ENCODE measurements at places on chromosomes 2 and 18. TPM values are rescaled to one million over a fixed set of nuclear protein-coding genes. Genes with fewer than 3 reads are reported as not detected.

The MPP4 gene
- total RNA-seq, result 5.3 TPM

The CAPN10 gene
- 17.7 TPM for total RNA-seq

The TEX44 gene
- not detected for total RNA-seq

The CHRNA1 gene
- not detected for total RNA-seq

The LYPD1 gene
- total RNA-seq, result 75.9 TPM

DNA sequence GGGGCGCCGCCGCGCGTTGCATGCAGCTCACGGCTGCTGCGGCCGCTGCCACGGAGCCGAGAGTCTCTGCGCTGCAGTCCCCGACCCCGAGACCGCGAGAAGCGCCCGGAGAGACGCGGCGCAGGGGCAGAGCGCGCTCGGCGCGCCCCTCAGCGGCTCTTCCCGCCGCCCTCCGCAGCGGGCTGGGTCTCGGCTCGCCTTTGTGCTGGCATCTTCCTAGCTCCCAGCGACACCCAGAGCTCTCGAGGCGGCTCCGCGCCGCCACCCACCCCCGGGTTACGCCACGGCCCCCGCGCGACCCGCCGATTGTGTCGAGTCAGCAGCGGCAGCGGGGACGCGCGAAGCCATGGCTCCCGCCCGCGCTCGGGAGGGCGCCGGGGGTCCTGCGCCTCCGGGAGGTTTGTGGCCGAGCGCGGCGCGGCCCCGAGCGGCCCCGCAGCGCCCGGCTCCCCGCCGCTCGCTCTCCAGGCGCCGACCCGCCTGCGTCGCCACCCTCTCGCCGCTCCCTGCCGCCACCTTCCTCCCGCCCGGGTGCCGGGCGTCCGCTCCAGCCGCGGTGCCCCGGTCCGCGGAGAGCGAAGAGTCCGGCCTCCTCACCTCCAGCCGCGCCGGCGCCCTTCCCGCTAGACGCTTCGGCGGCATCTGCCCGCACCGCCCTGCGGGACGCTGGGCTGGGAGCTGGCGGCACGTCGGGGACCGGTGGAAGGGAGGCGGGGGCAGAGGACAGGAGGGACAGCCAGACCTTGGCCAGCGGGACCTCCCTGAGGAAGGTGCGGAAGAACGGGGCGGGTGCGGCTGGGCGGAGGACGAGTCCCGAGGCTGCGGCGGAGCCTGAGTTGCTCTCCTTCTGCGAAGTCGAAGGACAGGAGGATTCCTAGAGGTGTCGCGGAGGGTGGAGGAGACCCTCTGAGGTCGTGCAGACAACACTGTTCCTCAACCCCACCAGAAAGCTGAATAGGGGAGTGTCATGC is 46.3 kb upstream of the CCDC150 start:
- H3K4me1 ChIP-seq, result peaks cover 17% of the 10 kb centered on the region
- peak within 1 kb of the TSS; percentile 95 for H3K4me3 ChIP-seq
- H3K27me3 ChIP-seq, result no peaks in the 10 kb centered on the region
- H3K36me3 ChIP-seq, result peaks cover 7% of the 10 kb centered on the region
- DNase-seq, result peak; percentile 59
- peak within 1 kb of the TSS; percentile 62 for H3K27ac ChIP-seq

- no peak overlapping the region for H3K27ac ChIP-seq
- peaks cover 39% of the 10 kb centered on the region for H3K4me1 ChIP-seq
- H3K4me3 ChIP-seq, result no peak overlapping the region
- peaks cover 4% of the 10 kb centered on the region for H3K36me3 ChIP-seq
- H3K27me3 ChIP-seq, result no peaks in the 10 kb centered on the region
- no peak for DNase-seq
Observed at GRCh38 chr2:1231466-1232063, 181.7 kb upstream of the TPO start.

- no peaks in the 10 kb centered on the region for H3K36me3 ChIP-seq
- no peak overlapping the region for H3K4me3 ChIP-seq
- DNase-seq, result peak; percentile 30
- H3K4me1 ChIP-seq, result no peaks in the 10 kb centered on the region
- no peak overlapping the region for H3K27ac ChIP-seq
Observed at GRCh38 chr2:127121776-127122176, 14.8 kb upstream of the BIN1 start.

- 0 out of 2 replicates have a peak, but pooled peaks cover 3% of the 10 kb centered on the region for H3K27me3 ChIP-seq
- DNase-seq, result no peak
- no peak overlapping the region for H3K27ac ChIP-seq
- H3K36me3 ChIP-seq, result no peaks in the 10 kb centered on the region
Observed at GRCh38 chr2:134365356-134365755, 111.5 kb downstream of the MGAT5 start.

- no peak overlapping the region for H3K4me3 ChIP-seq
- H3K27ac ChIP-seq, result no peak overlapping the region
- H3K36me3 ChIP-seq, result peaks cover 3% of the 10 kb centered on the region
- H3K4me1 ChIP-seq, result peaks cover 11% of the 10 kb centered on the region
- no peak for DNase-seq
Observed at GRCh38 chr2:24731040-24731439, 62.2 kb downstream of the PTRHD1 start.

DNA sequence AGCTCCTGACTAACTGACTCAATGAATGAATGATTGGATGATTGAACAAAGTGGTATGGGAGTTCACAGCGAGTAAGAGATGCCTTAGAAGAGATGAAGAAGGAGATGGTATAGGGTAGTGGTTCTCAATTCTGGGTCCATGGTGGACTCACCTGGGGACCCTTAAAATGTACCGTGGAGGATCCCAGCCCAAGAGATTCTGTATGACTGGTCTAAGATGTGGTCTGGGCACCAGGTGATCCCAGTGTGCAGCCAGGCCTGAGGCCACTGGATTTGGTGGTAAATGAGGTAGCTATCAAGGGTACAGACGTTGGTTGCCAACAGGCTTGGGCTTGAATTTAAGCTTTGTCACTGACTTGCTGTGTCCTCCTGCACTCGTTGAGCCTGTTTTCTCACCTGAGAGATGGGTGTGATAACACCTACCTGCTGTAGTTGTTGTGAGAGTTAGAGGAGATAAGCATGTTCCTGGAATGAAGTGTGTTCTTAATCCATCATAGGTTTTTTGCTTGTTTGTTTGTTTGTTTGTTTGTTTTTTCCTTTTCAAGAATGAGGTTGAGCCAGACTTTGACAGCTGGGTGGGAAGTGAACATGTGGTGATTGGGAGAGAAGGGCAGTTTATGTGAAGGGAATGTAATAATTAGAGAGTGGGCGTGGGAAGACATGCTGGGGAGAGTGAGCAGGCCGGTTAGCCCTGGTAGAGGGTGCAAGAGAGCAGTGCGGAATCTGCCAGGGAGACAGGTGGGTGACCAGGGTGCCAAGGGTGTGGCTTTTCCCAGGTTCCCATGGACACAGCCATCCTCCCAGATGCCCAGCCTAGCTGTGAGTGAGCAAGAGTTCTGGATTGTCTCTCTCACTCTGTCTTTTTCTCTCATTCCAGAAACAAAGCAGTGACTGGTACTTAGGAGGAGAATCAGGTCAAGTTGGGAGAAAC is 31.4 kb upstream of the IL1B start:
- no peaks in the 10 kb centered on the region for H3K36me3 ChIP-seq
- no peaks in the 10 kb centered on the region for H3K27me3 ChIP-seq
- no peak overlapping the region for H3K4me3 ChIP-seq

DNA sequence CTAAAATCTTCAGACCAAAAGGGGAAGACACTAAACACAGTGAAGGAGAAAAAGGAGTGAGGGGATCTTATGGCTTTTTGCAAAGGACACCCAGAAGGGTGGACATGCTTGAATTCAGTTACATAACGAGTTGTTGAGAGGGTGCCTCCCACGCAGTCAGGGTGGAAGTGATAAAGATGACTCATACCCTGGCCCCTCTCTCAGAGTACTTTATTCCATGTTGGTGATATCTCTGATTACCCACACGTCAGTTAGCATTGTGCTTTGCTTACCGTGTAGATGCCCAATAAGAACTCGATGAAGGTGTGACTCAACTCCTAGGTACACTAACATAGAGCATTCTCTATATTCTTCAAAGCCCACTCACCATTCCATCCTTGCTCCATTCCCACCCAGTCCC is 44.4 kb downstream of the EN1 start:
- H3K4me3 ChIP-seq, result no peak overlapping the region
- no peak for DNase-seq
- H3K27ac ChIP-seq, result no peak overlapping the region
- peaks cover 5% of the 10 kb centered on the region for H3K4me1 ChIP-seq
- H3K36me3 ChIP-seq, result no peaks in the 10 kb centered on the region
- H3K27me3 ChIP-seq, result no peaks in the 10 kb centered on the region

DNA sequence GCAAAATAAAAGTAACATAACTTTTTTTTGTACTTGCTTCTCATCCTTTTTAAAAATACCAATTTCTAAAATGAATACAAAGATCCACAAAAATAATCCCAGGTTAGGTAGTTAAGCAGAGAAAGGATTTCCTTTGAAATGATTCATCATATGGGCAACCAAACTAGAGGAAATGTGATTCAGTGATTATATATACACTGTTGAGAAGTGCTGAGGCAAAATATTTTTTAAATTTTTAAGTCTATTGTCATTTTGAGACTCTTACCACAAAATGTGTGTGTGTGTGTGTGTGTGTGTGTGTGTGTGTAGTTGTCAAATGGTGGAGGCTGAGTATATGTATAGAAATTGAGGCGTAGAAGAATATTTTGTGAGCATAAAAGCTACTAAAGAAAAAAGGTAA is 1075.3 kb downstream of the LRP1B start:
- peaks cover 5% of the 10 kb centered on the region for H3K4me1 ChIP-seq
- H3K27ac ChIP-seq, result no peak overlapping the region
- H3K4me3 ChIP-seq, result no peak overlapping the region
- no peaks in the 10 kb centered on the region for H3K27me3 ChIP-seq
- peak; percentile 49 for DNase-seq

DNA sequence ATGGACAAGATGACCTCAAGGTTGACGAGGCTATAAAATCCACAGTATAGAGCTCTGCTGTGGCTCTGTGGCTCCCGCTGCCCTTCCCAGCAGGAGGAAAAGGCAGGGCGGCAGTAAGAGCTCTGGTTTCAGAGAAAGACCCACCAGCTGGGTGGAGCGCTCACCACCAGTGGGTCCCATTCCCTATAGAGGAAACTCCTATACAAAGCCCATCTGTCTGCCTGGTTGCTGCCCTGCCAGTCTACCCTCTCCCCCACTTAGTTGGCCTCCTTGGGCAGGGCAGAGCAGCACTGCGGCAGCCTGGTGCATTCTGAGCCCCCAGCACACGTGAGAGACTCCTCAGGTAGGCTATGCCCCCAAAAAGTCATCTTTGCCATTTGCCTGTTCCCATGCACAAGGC is 26.5 kb downstream of the TNS1 start:
- H3K27me3 ChIP-seq, result no peaks in the 10 kb centered on the region
- no peaks in the 10 kb centered on the region for H3K36me3 ChIP-seq
- no peak overlapping the region for H3K4me3 ChIP-seq
- no peak for DNase-seq

- H3K27me3 ChIP-seq, result no peaks in the 10 kb centered on the region
- no peaks in the 10 kb centered on the region for H3K36me3 ChIP-seq
- no peak overlapping the region for H3K4me3 ChIP-seq
- H3K27ac ChIP-seq, result no peak overlapping the region
- no peak for DNase-seq
- H3K4me1 ChIP-seq, result no peaks in the 10 kb centered on the region
Observed at GRCh38 chr2:147214914-147215313, 629.9 kb upstream of the ACVR2A start.

GRCh38 chr2:128545085-128545484 is 226.4 kb upstream of the HS6ST1 start:
- no peak overlapping the region for H3K4me3 ChIP-seq
- peak; percentile 30 for DNase-seq
- H3K4me1 ChIP-seq, result peaks cover 21% of the 10 kb centered on the region
- no peaks in the 10 kb centered on the region for H3K36me3 ChIP-seq
- H3K27ac ChIP-seq, result no peak overlapping the region

DNA sequence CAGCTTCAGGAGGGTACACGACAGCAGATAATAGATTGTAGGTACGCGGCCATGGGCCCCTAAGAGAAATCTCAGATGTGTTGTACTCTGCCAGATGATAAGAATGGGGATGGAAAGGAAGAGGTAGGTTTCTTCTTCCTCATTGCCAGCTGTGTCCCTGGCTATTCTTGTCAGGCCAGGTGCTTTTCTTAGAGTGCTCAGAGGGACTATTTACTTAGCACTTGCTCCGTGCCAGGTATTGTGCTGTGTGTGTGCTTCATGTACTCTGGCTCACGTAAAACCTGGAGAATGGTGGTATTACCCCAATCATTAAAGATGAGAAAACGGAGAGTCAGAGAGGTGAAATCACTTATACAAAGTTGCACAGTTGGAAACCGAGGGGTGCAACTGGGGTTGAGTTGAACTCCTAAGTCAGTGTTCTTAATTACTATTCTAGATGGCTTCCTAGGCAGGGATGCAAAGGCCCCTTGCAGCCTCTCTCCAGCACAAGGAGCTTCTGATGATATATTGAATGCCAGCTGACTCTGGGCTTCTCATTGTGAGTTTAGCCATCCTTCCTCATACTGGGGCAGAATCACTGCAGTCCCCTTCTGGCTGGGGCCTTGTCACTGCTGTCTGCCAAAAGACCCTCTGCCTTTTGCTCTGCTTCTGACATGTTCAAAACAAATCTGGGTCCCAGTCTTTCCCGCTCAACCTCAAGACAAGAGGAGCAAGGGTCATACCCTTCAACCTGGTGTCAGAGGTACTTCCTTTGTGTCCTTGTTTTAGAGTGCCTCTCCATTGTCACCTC is 60.7 kb downstream of the LYPD1 start:
- no peaks in the 10 kb centered on the region for H3K27me3 ChIP-seq
- DNase-seq, result no peak
- no peak overlapping the region for H3K4me3 ChIP-seq
- H3K4me1 ChIP-seq, result no peaks in the 10 kb centered on the region
- H3K36me3 ChIP-seq, result no peaks in the 10 kb centered on the region

- H3K27me3 ChIP-seq, result no peaks in the 10 kb centered on the region
- H3K4me1 ChIP-seq, result peaks cover 5% of the 10 kb centered on the region
- H3K36me3 ChIP-seq, result no peaks in the 10 kb centered on the region
- H3K27ac ChIP-seq, result no peak overlapping the region
- no peak for DNase-seq
- H3K4me3 ChIP-seq, result no peak overlapping the region
Observed at GRCh38 chr2:33477473-33478468, 1.3 kb downstream of the RASGRP3 start.

- H3K4me1 ChIP-seq, result no peaks in the 10 kb centered on the region
- no peak overlapping the region for H3K27ac ChIP-seq
- no peak for DNase-seq
- no peaks in the 10 kb centered on the region for H3K36me3 ChIP-seq
- no peak overlapping the region for H3K4me3 ChIP-seq
Observed at GRCh38 chr18:6876641-6877041, 147.1 kb downstream of the ARHGAP28 start.

DNA sequence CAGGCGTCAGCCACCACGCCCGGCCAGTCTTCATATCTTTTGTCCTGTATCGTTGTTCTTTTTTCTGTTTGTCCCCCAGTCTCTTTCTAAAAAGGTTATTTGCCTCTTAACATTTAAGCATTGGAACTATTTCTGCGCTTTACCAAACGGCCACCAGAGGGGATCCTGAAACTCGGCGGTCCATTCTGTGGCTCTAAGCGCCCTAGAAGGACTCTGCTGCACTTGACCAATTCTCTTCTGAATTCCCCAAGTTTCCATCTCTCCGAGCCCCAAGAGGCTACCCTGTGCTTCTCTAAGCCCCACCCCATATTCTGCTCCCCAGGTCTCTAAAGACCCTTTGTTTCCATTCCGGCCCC is 33.1 kb upstream of the REG3G start:
- no peaks in the 10 kb centered on the region for H3K4me1 ChIP-seq
- H3K27ac ChIP-seq, result no peak overlapping the region
- H3K4me3 ChIP-seq, result no peak overlapping the region
- H3K27me3 ChIP-seq, result peaks cover 6% of the 10 kb centered on the region
- no peaks in the 10 kb centered on the region for H3K36me3 ChIP-seq
- DNase-seq, result no peak

GRCh38 chr2:25306777-25307368 is 34.9 kb downstream of the DNMT3A start:
- H3K36me3 ChIP-seq, result no peaks in the 10 kb centered on the region
- H3K4me3 ChIP-seq, result no peak overlapping the region
- no peaks in the 10 kb centered on the region for H3K27me3 ChIP-seq
- DNase-seq, result no peak
- no peak overlapping the region for H3K27ac ChIP-seq
